Heart right ventricle (tissue), 16 donors: ENCODE measurements at places on chromosomes 11 and 22. TPM values are rescaled to one million over a fixed set of nuclear protein-coding genes. Genes with fewer than 3 reads are reported as not detected.

- DNase-seq = peak; percentile 42
Observed at GRCh38 chr11:46120346-46121300, 631 bp downstream of the PHF21A start.

- DNase-seq = peak; percentile 40
Observed at GRCh38 chr22:35629406-35630216, 12.5 kb upstream of the MB start.

- DNase-seq = no peak
Observed at GRCh38 chr11:117701781-117702180, 95.2 kb downstream of the DSCAML1 start.

GRCh38 chr22:24553597-24554312 lies 1.2 kb downstream of the GUCD1 start:
- peak; percentile 33 for DNase-seq

GRCh38 chr22:35818897-35819296 lies 101.2 kb downstream of the APOL5 start:
- DNase-seq = no peak

DNA sequence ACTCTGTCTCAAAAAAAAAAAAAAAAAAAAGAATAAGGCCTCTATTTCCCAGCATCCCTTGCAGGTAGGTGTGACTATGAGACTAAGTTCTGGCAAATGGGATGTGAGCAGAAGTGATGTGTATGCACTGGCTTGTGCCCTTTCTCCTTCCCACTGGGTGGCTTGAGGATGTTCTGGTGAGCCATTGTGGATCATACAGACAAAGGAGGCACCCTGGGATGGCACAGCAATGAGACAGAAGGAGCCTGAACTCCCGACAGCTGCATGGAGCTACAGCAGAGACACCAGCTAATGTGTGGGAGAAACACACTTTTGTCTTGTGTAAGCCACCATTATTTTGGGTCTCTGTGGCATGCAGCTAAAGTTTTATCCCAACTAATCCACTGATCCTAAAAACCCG lies 10.6 kb upstream of the SORL1 start:
- no peak for DNase-seq

DNA sequence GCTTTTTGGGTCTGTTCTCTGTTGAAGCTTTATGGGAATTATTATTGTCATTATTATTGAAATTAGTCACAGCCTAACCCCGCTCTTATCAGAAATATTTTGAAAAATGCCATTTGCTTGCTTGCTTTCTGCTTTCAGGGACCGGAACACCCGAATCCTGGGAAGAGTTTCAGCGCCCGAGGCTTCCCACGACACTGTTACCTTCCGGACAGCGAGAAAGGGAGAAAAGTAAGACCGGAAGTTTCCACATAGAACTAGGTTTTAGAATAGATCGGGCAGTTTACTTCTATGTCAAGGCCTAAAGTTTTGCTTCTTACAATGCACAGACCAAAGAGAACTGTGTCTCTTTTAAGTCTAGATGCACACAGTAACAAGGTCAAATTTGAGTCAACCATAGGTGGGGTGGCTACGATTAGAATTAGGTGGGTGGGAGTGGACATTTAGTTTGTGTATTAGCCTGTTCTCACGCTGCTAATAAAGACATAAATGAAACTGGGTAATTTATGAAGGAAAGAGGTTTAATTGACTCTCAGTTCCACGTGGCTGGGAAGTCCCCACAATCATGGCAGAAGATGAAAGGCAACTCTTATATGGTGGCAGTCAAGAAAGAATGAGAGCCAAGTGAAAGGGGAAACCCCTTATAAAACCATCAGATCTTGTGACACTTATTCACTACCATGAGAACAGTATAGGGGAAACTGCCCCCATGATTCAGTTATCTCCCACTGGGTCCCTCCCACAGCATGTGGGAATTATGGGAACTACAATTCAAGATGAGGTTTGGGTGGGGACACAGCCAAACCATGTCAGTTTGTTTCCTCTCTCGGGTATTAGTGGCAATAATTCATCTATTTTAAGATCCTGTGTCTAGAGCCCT lies 12.9 kb downstream of the MPEG1 start:
- DNase-seq = no peak

Gene PATE4
- not detected for total RNA-seq
